NCI-H146 (cell line): ENCODE measurements at places on chromosomes 5 and 9.

DNA sequence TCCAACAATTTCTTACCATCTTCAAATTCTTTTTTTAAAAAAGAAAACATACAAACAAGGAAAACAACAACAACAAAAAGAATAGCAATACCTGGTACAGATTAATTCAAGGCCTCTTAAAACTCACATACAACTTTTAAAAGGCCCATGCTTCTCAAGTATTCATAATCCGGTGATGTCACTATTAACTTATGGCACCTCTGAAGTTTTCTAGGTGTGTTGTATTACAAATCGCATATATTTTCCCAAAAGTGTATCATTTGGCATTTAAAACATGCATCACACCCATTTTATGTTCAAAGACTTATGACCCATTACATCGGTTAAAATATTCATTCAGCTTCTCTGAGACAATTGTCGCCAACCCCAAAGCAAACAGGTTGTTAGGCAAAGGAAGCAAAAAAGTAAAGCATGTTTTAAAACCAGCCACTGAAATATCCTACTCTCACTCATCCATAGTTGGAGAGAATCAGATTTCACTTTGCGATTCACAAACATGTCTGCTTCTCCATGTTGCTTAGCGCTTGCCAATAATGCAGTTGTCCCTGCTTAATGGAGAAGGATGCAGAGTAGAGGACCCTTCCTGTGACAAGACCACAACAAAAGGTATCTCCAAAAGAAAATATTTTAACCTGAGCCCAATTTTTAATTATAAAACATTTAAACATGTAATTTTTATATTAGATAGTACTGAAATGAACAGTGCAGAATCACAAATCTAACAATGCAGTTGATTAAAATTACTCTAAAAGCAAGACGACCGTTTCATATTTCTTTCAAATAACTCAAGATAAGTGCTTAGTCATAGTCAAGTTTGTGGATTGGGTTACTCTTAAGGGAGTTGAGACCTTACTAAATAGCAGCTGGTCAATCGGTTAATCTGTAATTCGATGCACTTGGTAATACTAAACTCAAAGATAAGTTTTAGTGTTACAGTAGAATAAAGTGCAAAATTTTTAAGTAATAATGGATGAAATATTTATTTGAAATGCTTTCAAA is 1.6 kb downstream of the SKP1 start:
- DNase-seq: peak; percentile 23

DNA sequence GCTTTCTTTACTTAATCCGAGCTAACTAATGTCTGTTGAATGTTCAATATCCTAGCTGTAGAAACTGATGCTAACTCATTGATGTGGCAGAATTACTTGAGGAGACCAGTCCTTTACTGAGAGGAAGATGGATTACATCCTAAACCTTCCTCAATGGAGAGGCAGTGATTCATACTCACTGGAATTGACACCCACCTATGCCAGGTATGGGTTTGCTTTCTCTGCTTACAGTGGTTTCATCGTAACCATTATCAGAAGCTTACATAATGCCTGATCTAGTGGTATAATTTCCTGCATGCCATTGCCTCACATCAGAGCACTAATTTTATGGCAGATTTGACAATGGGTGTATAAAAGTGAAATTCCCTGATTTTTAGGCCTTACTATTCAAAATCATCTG is 384.7 kb downstream of the ANXA1 start:
- no peak for DNase-seq

DNA sequence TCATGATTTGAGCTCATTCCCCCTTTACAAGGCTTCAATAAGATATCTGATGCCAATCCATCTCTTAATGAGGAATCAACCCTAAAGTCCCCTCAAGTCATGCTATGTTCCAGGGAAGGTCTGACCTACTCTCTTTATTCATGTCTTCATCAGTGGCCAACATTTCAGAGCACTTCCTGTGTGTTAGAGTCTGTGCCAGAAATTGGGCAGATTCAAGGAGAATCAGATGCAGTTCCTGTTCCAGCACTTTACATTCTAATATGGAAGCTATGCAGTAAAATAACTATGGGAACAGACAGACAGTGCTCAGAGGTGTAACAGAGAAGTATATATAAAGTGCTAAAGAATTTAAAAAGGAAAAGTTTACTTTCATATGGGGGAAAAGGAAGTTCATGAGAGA is 193.4 kb upstream of the NR4A3 start:
- no peak for DNase-seq

- DNase-seq: no peak
These were observed 2.7 kb downstream of the CDO1 start for GRCh38 chr5:115813719-115814118.

- peak; percentile 17 for DNase-seq
These were observed 12.3 kb downstream of the PRR7 start for GRCh38 chr5:177458912-177459350.

DNA sequence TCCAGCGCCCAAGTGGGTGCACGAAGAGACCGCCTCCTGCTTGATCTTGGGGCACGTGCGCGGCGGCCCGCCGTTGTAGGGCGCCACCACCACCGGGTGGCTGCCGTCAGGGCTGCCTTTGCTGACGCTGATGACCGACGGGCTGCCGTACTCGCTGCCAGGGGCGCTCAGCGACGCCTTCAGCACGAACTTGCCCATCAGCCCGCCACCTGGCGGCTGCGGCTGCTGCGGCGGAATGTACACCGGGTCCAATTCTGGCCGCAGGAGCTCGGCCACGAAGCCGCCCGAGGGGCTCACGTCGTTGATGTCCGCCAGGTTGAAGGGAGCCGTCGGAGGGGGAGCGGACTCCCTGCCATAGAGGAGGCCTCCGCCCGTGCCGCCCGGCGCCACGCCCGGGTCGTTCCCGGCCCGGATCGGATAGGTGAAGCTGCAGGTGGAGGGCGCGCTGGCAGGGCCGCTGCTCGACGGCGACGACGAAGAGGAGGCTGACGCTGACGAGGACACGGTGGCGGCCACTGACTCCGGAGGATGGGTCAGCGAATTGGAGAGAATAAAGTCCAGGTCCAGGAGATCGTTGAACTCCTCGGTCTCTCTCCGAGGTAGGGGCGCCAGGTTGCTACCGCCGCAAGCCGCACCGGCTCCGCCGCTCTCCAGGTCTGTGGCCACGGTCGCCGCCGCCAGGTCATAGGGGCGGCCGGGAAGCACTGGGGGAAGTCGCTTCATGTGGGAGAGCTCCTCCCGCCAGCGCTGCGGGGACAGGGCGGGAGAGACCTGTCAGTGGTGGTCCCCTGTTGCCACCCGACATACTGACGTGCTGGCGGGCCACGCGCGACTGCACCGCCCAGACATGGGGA is 1.8 kb downstream of the KLF4 start:
- DNase-seq: peak; percentile 62

DNA sequence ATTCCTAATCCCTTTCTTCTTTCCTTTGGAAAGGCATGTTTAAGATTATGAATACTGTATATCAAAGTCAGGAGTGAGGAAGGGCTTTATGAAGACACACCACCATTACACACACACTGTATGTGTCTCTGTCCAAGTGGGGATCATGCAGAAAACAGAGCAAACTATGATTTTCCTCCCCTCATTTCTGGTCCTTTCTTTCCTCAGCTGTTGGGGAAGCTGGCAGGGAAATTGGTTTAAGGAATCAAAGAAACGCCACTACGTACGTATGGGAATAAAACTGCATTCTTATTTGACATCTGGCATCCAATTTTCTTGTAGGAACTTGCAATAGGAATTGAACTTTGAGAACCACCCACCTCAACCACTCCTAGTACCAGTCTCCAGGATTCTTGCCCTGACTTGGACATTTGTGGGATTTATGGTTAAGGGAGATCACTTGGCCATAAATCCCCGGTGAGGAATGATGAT is 125.8 kb downstream of the PDE4D start:
- peak; percentile 24 for DNase-seq

DNA sequence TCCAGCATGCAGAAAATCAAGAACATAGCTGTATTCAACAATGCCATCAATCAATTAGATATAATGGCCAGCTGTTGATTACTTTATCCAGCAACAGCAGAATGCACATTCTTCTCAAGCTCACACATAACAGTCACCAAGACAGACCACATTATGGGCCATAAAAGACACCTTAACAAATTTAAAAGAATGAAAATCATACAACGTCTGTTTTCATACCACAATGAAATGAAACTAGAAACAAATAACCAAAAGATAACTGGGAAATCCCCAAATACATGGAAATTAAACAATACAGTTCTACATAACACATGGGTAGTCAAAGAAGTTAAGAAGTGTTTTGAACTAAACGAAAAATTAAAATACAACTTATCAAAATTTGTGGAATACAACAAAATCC is 130.9 kb upstream of the GNA14 start:
- no peak for DNase-seq

DNA sequence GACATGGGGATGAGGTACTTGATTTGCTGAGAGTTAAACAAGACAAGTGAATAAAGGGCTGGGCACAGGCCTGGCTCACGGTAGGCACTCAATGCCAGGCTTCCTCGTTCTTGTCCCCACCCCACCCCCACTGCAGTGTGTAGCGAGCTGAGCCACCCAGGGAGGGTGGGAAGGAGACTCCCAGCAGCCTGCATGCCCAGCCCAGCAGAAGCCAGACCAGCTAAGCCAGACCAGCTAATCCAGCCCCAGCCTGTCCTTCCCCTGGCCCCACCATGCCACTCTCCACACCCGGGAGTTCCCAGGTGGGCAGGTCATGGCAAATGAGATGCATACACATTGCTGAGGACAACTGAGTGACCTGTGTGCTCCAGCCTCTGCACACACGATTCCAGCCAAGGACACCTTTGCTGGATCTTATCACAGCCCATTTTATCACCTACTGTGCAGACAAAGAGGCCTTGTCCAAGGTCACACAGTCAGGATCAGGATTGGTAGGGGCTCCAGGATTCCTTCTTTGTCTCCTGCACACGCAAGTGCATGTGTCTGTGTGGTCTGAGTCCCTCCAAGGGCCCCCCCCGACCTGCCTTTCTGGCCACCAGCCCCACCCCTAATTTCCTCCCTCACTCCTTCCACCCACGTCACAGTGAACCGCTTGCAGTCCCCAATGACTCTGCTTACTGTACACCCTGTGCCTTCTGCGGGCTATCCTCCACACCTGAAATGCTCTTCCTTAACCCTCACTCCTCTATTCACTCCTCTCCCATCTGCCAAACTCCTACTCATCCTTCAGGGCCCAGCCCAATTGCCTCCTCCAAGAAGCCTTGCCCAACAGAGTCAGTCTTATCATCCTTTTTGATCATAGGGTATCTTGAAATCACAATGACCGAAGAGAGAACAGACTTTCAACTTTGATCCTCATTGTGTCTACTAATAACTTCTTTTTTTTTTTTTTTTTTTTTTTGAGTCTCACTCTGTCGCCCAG is 26.6 kb downstream of the DUSP1 start:
- no peak for DNase-seq

DNA sequence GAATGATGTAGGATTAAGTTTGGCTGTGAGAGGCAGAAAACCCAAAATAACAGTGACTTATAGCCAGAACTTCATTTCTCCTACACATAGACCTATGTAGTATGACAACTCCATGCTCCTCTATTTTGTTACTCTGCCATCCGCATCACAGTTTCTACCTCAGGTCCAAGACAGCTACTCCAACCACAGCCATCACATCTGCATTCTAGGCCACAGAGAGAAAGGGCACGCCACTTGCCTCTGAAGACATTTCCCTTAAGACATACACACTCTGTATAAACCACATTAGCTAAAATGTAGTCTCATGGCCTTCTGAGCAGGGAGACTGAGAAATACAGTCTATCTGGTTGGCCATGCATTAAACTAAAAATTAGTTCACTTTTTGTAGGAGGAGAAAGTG is 10.0 kb downstream of the SPINK4 start:
- no peak for DNase-seq

GRCh38 chr9:121268851-121269641 is 1.1 kb downstream of the GSN start:
- DNase-seq: no peak

DNA sequence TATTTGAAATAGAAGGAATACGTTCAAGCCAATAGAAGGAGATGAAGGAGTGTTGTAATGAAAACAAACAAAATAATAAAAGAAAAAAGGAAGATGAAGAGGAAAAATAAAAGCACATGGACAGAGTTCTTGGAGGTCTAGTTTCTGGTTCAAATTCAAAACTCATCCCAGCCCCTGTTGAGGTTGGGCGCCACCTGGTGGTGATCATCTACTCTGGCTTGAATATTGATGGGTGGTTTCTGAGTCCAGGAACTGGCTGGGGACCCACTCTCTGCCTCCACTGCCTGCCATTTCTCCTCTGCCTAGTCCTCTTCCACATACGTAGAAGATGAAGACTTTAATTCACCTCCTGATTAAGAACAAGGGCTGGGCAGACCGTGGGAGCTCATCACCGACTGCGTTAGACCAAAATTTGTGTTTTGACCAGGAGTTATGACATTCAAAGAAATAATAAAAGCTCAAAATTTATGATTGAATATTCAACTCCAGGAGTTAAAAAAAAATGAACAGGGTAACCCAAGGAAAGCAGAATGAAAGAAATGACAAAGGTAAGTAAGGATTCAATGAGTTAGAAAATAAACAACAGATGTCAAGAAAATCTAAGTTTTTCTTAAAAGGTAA is 99.0 kb upstream of the SLC1A3 start:
- DNase-seq: peak; percentile 52

DNA sequence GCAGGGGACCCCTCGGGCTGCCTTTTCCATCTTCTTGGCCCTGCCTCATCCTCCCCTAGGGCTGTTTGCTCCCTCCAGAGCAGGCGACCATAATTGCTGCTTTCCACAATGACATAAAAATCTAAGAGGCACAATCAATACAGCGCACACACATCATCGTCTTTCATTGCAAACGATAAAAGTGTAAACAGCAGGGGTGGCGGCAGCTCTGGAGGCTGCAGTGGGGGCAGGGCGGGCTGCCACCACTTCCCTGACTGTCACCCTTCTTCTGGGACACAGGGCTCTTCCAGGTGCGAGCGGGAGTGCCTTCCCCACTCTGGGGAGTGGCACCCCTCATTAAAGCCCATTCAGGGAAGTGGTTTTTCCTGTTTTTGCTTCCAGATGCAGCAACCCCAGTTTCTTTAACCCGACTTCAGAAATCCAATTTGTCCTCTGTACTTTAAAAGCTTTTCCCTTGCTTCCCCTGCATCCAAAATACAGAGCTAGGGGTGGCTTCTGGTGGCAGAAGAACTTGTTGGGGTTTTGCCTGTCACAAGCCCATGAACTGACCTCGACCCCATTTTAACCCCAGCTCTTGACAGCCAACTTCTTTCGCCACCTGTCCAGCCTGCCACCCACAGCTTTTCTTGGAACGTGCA is 45.7 kb downstream of the TSPAN17 start:
- DNase-seq: peak; percentile 79

DNA sequence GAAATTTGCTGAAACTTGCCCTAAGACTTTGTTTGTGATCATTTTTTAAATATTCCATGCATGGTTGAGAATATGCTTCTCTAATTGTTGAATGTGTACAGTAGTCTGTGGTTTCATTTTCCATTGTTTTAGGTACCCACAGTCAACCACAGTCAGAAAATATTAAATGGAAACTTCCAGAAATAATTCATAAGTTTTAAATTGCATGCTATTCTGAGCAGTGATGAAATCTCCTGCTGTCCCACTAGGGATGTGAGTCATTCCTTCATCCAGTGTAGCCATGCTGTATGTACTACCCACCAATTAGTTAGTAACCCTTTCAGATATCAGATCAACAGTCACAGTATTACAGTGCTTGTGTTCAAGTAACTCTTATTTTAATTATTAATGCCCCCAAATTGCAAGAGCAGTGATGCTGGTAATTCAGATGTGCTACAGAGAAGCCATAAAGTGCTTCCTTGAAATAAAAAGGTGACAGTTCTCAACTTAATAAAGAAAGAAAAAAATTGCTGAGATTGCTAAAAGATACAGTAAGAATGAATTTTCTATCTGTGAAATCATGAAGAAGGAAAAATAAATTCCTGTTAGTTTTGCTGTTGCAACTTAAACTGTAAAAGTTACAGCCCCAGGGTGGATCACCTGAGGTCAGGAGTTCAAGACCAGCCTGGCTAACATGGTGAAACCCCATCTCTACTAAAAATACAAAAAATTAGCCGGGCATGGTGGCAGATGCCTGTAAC is 79.9 kb upstream of the FBXL17 start:
- DNase-seq: no peak
